Occipital lobe (tissue), 3 donors: ENCODE measurements at places on chromosomes 1 and 21.

- DNase-seq, result no peak
Measured at GRCh38 chr1:237197470-237198425, 155.8 kb downstream of the RYR2 start.

DNA sequence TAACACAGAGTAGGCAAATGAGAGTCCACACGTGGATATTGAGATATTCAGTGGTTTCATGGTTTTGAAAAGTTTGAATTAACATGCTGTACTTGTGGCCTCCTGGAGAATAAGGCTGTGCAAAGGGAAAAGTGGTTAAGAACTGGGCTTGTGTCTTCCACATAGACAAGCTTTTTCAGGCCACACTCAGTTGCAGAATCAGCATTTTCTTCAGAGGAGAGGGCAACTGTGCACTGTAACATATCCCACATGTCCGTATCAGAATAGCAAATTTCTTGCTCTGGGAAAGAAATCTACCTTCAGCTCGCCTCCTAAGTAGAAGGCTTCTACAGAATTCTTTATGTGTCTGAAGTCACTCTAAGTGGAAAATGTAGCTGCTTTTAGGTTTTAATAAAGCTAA, 84.9 kb downstream of the ZC3H11B start:
- DNase-seq, result no peak

GRCh38 chr1:26350343-26350700, 3.6 kb downstream of the CRYBG2 start:
- DNase-seq, result no peak

DNA sequence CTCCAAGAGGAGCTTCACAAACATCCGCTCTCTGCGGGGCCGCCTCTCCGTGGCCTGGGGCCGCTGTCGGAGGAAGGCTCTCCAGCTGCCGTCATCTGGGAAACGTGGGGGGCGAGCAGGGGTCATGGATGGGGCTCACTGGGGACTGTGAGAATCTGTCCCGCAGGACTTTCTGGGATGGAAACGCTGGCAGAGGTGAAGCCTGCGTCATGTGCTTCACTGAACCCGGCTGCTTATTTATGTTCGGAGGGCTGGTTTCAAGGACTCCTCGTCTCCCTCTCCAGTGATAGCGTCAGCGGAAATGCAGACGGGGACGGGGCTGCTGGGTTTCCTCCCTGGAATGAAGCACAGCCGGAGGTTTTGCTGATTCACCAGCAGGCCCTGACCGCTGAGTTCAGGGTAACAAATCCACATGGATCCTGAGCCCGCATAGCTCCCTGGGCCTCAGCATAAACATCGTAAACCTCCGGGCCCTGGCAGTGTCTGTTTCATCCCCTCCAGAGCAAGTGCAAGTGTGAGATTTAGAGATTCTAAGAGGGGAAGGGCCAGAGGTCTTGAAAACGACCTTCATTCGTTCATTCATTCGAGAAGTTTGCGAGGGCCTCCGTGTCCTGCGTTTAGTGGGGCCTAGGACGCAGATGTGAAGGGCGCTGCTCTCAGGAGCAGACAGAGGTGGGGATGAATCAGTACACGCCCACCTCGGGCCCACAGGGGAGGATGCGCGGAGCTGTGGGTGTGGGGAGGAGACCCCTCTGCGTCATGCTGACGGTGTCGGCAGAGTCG, 7.0 kb upstream of the POFUT2 start:
- DNase-seq, result no peak

GRCh38 chr1:5915587-5916571, 76.3 kb downstream of the NPHP4 start:
- DNase-seq, result no peak

DNA sequence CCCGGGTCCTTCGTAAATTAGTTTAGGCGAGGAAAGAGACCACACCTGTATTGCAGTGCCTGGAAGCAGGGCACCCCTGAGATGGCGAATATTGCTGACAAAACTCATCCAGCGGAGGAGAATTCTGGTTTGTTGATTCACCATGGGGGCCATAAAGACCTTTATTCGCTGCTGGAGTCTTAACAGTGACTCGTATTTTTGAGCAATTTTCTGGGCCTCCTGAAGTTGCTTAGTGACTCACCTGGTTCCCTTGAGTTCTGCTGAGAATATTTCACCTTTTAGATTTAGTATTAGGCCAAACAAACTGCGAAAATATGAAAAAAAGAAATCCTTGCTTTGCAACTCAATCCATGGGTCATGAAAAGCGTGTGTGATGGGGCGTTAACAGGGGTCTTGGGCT, 20.6 kb upstream of the H6PD start:
- no peak for DNase-seq
